ENCODE measurements at places on chromosomes 3 and 15.

GRCh38 chr3:156016902-156017301 lies 103.5 kb upstream of the KCNAB1 start:
- ATAC-seq, result no peak

DNA sequence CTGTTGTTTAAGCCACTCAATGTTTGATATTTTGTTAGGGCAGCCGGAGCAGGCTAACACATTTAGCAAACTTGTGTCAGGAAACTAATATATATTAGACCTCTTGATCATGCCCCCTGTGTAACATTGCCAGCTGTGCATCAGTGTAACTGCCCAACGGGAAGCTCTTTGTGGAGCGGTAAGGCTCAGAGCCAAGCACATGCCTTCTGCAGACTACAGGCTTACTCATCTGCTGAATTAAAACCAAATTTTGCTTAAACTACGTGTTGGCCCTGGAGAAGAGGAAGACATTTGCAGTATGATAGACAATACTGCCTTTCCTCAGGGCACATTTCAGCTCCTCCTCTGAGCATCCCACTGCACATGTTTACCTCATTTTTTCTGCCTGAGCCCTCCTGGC lies 50.5 kb upstream of the KCNMB2 start:
- no peak for ATAC-seq

DNA sequence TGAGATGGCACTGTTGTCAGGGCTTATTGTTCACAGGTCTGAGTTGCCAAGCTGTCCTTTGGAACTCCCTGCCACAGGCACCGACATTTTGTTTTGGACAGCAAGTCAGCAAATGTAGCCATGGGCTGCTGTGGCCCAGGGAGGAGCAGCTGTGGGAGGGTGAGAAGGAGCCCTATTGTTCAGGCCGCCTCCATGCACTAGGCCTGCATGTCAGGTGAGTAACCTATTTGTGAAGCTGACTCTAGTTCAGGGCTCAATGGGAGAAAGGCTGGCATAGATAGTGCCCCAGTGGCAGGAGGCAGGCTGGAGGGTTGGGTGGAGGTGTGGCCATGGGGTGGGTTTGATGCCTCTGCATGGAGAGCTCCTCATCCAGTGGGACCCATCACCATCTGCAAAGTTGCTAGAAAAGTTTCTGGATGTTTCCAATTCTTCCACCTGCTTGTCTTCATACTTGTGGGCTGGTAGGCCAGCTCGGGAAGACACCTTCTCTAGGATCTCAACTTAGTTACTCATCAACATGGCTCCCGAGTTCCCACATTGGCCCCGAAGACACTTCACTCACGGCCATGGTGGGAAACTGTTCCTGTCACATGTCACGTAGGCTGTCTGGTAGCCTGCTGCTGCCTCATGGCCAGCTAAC lies 19.5 kb downstream of the AMOTL2 start:
- ATAC-seq, result no peak

- ATAC-seq, result no peak
Observed at GRCh38 chr15:41543521-41543870, 561 bp downstream of the RPAP1 start.

GRCh38 chr15:43232289-43232874 lies 11.6 kb upstream of the EPB42 start:
- ATAC-seq, result no peak

DNA sequence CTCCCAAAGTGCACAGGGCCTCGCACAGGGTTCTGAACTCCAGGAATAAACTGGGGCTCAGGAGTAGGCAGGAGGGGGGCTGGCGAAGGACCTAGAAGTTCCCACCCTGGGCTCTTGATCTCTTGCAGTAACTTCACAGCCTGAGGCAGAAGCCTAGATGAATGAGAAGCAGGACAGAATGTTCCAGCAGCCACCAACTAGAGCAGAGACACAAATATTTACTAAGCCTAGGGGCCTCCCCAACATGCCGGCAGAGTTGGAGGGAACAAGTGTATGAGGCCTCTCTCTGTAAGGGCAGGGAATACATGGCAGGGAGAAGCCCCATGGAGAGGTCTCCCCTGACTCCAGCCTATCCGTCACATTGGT lies 25.3 kb upstream of the C15orf39 start:
- no peak for ATAC-seq

DNA sequence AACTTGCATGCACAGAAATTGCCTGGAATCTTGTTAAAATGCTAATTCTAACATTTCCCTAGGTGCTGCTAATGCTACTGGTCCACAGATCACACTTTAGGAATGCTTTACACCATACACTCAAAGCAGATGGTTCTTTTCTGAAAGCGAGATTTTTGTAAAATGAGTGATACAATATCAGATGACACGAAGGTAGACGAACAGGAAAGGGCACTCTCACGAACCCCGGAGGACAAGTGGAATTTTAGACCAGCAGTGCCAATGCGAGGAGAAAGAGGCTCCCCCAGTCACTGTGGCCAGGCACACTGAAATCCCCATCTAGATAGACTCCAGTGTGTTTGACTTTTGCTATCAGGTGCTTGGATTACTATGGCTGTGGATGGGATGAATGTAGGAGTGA lies 21.0 kb downstream of the FAIM start:
- no peak for ATAC-seq

- ATAC-seq, result no peak
Observed at GRCh38 chr15:66588537-66588936, 22.7 kb upstream of the LCTL start.

DNA sequence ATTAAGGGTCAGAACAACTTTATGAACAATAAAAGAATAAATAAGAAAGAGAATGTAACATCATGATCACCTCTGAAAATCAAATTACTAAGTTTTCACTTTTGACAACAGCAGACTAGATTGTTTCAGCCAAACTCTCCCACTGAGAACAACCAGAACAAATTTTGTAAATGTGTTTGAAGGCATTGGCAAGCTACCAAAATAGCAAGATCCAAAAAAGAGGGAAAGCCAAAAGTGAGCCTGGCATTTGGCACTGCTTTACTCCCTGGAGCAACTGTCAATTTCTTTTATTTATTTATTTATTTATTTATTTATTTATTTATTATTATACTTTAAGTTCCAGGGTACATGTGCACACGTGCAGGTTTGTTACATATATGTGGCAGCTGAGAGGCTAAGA lies 67.2 kb downstream of the CFAP44 start:
- ATAC-seq, result no peak

- ATAC-seq, result no peak
Observed at GRCh38 chr3:128499724-128500275, 6.8 kb upstream of the GATA2 start.

GRCh38 chr3:10395671-10396070 lies 74.8 kb upstream of the SEC13 start:
- no peak for ATAC-seq

DNA sequence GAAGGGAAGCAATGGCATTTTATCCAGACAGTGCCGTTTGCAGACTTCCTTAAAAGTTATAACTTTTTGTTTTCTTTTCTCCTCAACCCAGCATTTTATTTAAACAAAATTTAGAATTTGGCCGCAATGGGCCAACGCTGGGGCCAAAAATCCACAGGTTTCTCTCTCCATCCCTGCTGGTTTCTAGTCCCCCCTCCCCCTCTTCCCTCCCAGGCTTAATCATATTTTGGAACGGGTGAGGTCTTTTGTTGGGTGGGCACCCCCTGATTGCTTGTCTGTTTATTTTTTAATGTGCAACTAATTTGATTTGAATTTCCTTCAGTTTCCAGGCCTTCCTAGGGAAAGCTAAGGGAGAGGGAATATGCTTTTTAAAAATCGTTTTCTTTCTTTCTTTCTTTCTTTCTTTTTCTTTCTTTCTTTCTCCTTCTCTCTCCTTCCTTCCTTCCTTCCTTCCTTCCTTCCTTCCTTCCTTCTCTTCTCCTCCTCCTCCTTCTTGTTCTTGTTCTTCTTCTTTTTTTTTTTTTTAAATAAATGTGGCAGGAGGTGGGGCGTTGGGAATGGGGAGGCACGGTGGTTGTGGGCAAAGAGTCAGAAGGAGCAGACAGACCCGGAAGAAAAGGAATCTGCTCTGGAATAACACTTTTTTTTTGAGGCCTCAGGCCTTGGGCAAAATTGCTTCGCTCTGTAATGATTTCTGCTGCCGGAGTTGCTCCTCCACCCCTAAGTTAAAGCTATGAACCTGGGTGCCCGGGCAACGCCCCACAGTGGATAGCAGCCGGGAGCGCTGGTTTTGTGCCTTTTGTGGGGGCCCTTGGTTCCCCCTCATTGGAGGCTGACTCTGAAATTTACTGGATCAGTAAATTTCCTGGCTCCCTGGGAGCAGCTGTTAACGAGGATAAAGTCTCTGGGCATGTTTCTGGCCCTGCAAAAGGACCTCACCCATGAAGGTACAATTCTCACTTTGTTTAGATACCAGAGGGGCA lies 1.9 kb downstream of the FNDC3B start:
- no peak for ATAC-seq

DNA sequence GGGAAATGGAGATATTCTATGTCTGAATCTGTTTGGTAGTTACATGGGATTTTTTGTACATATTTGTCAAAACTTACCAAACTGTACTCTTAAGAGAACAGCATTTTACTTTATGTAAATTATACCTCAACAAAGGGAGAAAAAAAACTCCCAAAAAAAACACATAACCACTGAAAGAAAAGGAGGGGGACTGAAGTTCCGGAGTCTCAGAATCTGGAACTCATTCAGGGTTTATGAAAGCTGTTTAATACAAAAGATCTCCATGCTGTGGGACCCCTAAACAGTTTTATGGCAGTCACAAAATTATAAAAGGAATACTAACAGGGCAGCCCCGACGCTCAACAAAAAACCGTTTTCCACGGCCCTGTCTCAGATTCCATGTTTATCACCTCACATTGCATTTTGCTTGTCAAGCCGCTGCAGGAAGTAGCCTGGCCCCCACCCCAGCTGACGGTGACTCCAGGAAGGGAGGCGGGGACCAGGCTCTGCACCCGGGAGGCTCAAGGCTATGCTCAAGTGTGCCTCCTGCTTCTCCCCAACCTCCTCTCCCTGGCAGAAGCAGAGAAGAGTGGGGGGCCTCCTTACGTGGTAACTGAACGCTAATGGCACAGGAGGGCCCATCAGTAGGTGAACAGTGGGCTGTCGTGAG lies 29.3 kb downstream of the RFT1 start:
- no peak for ATAC-seq

DNA sequence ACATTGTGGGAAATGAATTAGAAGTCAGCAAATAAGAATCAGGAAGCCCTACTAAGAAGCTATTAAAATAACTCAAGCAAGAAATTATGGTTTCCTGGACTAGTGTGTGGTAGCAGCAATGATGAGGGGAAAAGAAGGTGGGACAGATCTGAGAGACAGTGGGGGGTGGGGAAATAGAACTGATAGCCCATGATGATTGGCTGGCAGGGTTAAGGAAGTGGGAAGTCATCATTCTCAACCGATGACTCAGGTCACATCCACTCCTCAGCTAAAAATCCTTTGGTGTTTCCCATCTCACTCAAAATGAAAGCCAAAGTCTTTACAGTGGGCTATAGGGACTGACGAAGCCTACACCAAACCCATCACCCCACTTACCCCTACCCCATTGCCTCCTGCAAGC lies 153.9 kb upstream of the ARHGEF26 start:
- ATAC-seq, result no peak

GRCh38 chr15:70192041-70192440 lies 94.3 kb upstream of the TLE3 start:
- ATAC-seq, result no peak

- ATAC-seq, result no peak
Observed at GRCh38 chr15:68552773-68553172, 26.0 kb upstream of the CORO2B start.

GRCh38 chr3:26312816-26313215 lies 309.8 kb upstream of the LRRC3B start:
- no peak for ATAC-seq

- ATAC-seq, result no peak
Observed at GRCh38 chr3:43102773-43103480, 3.0 kb downstream of the POMGNT2 start.

DNA sequence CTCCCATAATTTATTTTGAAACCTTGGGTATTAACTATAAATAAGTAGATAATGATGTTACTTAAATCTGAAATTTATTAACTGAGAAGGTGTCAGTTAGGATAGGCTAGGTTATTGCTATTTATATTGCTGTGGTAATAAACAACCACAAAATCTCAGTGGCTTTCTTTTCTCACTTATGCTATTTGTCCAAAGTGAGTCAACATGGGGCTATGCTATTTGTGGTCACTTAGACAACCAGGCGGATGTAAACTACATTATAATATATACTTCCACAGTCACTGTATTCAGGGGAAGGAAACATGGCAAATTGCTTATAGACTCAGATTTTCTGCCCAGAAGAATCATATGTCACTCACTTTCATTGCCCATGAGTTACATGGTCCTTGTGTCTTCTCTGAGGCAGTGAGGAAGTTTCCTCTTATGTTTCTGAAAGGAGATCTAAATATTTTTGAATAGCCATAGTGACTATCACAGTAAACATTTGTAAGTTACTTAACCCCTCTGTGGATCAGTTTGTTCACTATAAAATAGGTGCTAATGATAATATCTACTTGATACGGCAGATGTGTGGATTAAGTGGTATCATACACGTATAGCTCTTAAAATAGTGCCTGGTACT lies 19.8 kb downstream of the HMG20A start:
- peak; percentile 92 for ATAC-seq

DNA sequence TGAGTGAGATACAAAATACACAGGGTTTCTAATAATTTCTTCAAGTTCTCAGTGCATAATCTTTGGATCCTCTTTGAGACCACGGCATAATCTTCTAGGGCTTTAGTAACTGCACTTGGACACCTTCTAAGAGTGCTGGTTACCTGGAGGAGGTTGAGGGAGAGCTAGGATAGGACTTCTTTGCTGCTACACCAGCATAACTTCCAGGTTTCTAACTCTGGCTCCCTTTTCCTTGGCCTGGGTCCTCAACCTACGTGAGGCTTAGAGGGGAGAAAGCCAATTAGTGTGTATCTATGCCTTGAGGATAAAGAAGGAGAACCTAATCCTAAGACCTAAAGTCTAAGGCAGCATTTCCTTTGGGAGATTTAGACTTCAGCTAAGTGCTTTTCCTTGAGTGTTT lies 184.8 kb downstream of the LSAMP start:
- no peak for ATAC-seq

DNA sequence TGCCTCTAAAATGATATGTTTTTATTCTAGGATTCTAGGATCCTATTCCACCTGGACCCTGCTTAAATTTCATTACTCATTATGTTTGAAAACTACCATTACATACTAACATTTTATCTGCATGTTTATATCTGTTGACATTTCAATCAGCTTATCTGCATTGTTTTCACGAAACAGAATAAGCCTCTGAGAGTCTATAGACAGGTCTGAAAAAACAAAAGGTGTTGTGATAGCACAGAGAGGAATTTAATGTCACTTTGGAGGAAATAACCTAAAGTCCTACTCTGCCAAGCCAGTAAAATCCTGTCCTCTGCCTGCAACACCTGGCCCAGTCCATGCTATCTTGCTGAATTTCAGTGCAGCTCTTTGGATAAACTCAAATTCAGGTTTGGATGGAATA lies 315.2 kb downstream of the ZBTB20 start:
- ATAC-seq, result no peak
